Stimulated activated CD4-positive, alpha-beta T cell treated with anti-CD3 and anti-CD28 coated beads, TNF-alpha, amount 100 ng/mL, for 4 hours (primary cell): ENCODE measurements at places on chromosomes 12 and 14.

DNA sequence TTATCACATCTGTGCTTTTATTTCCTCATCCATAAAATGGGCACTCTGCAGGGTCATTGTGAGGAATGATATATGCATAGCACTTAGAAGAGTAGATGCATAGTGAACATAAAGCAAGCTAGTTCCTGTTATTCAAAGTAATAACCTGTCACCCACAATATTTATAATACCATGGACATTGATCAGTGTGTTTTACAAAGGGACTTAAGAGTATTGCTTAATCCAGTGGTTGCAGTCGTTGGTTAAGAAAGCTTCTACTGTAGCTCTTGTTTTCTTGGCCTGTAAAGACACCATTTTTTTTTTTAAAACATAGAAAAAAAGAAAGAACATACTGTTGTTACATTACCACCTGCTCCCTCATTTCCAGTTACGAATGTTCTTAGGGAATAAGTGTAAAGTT lies 13.1 kb downstream of the METAP2 start:
- DNase-seq: no peak

DNA sequence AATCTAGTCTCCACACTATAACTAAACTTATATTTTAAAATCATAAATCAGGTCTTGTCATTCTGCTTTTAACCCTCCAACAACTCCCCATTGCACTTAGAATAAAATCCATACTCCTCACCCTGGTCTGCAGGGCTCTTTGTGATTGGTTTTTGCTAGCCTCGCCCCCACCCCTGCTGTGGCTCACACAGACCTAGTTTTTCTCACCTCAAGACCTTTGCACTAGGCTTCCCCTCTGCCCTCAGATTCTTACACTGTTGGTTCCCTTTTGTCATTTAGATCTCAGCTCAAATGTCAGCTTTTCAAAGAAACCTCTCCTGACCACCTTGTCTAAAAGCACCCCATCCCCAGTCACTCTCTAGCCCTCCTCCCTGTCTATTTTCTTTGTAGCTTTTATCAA lies 10.7 kb upstream of the LHX5 start:
- DNase-seq: no peak

DNA sequence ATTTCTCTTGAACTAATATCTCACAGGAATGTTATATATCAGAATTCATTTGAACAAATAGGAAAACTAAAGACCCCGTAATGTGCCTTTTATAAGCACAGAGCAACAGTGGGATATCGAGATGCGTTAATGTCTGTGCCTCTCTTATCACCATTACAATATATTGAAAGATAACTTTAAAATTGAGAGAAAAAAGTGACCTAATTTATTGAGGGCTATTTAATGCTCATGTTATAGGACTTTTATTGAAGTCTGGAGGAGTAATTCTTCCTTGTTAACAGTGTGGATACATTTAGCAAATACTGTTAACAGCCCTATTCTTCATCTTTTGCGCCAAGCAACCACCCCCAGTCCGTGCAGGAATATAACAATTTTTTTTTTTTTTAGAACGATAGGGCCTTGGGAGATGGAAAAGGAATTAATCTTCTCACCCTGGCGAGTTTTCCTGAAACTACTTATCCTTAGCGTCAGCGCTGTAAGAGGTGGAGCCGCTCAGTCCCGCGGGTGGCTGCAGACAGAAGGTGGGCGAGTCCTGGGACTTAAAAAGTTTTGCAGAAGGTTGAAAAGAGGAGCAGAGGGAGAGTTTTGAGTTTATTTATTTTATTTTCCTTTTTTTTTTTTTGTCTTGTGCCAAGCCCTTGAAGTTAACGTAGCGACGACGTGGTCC lies 11.0 kb downstream of the FOXG1 start:
- DNase-seq: no peak

DNA sequence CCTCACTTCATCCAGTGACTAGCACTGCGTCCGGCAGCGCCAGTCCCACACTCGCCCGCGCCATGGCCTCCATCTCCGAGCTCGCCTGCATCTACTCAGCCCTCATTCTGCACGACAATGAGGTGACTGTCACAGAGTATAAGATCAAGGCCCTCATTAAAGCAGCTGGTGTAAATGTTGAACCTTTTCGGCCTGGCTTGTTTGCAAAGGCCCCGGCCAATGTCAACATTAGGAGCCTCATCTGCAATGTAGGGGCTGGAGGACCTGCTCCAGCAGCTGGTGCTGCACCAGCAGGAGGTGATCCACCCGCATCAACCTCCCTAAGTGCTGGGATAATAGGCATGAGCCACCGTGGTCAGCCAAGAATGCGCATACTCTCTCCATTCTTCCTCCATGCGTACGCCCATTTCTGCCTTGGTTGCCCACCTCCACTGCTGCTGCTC lies 59.9 kb downstream of the IRF2BPL start:
- DNase-seq: no peak

DNA sequence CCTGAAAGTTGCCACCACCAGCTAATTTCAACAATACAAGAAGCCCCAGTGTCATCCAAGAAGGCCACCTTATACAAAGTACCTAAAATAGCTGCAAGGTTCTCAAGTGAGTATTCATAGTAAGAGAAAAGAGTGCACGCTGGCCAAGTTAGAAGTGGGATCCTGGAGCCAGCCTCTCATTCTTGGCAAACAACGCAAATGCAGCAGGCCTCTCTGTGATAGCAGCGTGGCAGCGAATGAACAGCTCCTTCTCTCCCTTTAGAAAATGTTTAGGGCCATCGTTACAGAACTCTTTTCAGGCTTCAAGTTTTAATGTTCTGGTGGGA lies 78.0 kb upstream of the IFNG-AS1 start:
- no peak for DNase-seq
